GOT3 (cell line): ENCODE measurements at places on chromosomes 5 and 9.

DNA sequence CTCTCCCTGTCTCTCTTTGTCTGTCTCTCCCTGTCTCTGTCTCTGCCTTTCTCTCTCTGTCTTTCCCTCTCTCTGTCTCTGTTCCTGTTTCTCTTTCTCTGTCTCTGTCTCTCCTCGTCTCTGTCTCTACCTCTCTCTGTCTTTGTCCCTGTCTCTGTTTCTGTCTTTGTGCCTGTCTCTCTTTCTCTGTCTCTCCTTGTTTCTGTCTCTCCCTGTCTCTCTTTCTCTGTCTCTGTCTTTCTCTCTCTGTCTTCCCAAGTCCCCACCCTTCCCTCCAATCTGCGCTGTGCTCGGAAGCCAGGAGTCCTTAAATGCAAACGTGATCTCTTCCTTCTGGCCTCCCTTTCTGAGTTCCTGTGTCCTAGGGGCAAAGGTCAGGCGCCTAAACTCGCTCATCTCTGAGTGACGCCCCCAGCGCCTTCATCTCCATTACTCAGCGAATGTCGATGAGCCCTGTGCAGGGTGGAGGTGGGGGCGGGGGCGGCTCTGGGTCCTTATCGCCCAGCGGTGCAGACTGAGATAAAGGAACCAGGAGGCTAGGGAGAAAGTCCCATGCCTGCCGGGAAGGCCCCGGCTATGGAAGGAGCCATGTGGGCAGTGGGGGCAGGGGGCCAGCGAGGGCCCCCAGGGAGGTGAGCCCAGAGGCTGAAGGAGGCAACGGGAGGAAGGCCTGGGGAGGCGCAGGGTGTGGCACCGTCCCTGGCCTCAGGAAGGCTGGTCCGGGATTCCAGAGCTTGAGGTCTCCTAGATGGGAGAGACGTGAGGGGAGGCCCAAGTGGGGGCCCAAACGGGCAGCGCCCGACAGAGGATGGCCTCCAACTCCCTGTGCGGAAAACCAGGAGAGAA, 1.5 kb upstream of the SLC6A19 start:
- DNase-seq = no peak

DNA sequence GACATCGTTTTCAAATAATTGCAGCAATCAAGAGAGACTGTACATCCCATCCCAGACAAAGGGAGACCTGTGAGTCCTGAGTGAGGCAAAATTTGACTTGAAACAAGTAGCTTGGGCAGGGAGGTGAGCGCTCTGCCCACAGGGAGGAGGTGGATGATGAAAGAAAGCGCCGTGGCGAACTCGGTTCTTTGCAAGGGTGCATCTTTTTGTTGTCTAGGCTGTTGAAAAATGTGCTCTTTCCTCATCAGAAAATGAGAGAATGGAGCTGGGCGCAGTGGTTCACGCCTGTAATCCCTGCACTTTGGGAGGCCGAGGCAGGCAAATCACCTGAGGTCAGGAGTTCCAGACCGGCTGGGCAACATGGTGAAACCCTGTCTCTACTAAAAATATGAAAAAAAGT, 150.5 kb downstream of the GAPVD1 start:
- DNase-seq = no peak

GRCh38 chr5:139974661-139975060, 68.4 kb downstream of the NRG2 start:
- DNase-seq = no peak

DNA sequence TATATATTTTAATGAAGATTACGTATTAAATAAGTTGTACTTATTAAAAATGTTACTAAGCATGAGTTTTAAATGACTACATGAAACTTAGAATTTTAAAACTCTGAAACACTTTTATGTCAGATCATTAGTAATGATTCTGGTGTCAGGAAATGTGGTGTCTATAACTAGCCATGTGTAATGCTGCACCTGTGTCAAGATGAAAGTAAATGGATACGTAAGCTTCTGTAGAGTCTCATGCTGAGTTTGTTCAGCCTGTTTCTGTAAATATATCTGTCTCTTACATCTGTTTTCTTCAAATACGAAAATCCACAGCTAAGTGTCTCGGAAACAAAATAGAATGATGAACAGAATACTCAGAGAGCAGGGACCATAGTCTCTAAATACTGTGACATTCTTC, 278.0 kb upstream of the SMC2 start:
- DNase-seq = no peak
